ENCODE measurements at places on chromosomes 2 and 18.

DNA sequence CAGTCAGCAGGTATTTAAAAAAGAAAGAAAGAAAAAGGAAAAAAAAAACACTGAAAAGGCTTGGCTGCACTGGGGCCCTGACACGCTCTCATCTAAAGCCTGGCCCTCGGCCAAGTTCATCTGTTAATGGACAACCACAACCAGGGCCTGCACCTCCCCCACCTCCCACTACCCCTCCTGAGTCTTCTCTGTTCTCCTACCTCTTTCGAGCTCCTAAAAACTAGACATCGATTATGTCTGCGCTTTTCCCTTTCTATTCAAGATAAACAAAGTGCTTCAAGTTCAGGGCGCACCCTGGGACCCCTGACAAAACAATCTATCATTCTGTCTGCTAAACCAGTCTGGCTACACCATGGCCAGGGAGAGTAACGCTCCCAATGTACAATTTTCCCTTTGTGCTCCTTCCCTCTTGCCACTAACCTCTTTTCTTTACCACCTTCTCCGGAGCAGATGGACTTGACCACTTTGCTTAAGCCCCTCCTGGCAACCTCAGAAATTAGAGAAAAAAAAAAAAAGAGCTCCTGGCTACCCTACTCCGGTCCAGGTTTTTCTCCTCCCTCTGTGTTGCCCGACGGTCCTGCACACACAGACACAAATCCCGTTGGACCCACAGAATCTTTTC, 22.7 kb downstream of the BCL11A start:
- no peak for DNase-seq

DNA sequence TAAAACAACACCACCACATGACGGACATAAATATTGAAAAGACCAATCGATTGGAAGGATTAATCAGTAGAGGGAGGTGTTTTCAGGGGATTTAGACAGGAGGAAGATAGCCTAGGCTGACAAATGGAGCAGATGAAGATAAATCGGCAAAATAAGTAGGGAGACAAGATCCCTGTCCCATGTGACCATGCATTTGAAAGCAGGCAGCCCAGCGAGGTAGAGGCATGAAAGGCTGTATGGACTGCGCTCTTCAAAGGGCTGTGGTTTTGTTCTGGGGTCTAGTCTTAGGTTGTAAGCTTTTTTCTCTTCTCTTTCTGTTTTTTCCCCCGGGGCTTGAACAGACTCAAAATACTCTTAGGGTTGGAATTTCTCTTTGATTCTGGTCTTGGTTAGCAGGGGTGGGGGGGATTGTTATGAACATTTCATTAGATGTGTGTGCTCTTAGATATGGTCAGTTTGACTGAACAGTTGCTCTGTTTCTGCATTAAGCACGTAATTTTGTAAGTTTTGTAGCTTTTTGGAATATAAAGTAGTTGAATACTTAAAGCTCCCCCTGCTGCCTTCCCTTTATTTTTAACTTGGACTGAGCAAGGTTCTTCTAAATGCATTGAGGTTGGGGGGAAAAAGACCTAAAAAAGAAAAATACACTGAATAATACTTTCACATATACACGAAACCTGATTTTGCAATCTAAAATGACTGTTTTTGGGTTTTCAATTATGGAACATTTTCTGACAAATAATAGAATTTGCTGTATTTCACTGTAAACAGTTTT, 32.2 kb downstream of the ZNF532 start:
- no peak for DNase-seq

- DNase-seq: no peak
Measured at GRCh38 chr2:104969564-104969963, 68.3 kb upstream of the MRPS9 start.

DNA sequence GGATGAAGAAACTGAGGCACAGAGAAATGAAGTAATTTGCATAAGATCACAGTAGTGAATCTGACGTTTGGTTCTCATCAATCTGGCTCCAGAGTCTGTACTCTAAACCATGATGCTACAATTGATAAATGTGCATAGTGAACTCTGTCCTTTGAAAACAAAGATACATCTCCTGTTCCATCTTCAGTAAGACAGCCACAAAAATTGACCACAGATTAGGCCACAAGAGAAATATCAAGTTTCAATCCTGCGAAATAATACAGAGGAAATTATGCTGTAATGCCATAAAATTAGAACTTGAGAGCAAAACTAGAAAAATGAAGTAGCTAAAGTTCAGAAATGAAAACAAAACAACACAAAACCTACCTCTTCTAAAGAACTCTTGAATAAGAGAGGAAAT, 28.4 kb downstream of the FAM98A start:
- DNase-seq: no peak

DNA sequence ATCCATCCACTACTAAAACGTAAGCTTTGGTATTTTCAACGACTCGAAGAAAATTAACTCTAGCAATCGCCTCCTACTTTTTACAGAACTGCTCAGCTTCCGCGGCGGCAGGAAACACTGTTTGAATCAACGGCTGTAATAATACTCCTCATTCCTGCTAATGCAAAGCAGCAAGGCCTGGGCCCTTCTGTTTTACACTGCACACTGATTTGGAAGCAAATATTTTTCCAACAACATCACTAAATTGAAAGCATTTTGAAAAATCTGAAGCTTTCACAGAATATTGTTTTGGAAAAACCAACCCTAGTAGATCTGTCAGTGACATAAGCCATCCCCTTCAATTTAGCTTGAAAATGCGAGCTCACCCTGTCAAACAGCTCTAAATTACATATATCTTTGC, 261.2 kb downstream of the TXNL1 start:
- no peak for DNase-seq

DNA sequence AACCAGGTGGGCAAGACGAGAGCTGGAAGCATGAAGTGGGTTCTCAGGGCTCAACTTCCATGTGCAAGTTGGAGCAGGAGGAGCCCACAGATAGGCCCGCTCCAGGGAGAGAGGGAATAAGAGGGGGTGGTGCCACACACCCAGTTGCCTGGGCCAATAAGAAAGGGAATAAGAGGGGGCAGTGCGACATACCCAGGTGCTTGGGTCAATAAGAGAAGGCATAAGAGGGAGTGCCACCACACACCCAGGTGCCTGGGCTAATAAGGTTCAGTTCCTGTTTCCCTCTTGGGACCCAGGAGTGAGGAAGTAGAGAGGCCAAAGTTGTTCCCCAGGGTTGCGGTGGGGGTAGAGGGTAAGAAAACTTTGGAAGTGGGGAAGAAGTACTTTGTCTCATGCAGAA, 127.5 kb downstream of the LAMA3 start:
- DNase-seq: no peak

GRCh38 chr18:78892177-78892576, 87.4 kb upstream of the SALL3 start:
- DNase-seq: no peak

GRCh38 chr2:6421138-6421730, 444.5 kb downstream of the CMPK2 start:
- no peak for DNase-seq

- no peak for DNase-seq
Measured at GRCh38 chr2:240846873-240847595, 21.6 kb upstream of the AGXT start.

DNA sequence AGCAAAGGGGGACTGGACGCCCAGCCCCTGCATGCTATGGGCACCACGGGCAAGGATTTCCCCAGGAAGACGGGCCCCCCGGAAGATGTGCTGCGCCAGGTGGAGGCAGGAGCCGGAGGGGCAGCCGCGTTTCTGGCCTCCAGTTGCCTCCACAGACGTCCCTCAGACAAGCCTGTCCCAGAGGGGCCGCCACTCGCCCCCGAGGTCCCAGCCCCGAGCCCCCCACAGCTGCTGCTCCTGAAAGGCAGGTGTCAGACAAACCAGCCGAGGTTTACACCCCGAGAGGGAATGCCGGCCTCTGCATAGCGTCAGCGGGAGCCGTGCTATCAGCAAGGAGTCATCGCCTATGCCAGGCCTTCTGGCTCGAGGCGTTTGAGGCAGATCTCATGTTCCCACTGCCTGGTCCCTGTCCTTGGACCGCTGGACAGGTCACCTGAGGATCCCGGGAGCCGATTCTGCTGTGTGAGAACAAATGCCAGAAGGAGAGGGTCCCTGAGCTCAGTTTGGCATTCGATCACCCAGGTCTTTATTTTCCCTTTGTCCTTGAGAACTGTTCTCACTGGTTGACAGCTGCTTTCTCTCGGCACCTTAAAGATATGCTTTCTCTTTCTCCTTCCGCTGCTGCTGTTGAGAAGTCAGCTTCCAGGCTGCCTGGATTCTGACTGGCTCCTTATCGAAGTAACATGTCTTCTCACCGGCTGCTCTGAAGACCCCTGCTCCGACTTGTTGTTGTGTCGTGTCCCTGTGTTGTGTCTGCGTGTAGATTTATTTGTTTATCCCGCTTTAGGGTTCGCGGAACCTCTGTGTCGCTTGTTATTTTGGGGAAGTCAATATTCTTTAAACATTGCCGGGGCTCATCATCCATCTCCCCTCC, 20.6 kb downstream of the CROCC2 start:
- DNase-seq: no peak

- DNase-seq: no peak
Measured at GRCh38 chr2:126886211-126886915, 12.3 kb upstream of the TEX51 start.

DNA sequence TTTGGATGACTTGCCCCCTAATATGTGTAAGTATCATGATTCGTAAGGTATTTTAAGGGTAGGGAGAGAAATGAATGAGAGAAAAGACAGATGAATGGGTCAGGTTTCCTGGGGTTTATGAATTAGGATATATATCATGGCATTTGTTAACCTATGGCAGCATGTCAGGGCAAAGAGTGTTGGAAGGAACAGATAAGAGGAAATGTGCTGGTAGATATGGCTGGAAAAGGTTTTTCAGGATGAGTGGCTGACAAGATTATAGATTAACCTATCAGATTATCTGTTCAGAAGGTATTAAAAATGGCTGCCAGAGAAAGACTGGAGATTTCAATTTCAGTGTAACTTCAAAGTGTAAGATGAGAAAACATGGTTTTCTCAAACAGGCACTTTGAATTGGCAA, 67.8 kb downstream of the SRBD1 start:
- DNase-seq: no peak

- DNase-seq: no peak
Measured at GRCh38 chr2:208984376-208985090, 439.3 kb upstream of the MAP2 start.

GRCh38 chr18:57231864-57232263, 85.0 kb downstream of the BOD1L2 start:
- DNase-seq: no peak

DNA sequence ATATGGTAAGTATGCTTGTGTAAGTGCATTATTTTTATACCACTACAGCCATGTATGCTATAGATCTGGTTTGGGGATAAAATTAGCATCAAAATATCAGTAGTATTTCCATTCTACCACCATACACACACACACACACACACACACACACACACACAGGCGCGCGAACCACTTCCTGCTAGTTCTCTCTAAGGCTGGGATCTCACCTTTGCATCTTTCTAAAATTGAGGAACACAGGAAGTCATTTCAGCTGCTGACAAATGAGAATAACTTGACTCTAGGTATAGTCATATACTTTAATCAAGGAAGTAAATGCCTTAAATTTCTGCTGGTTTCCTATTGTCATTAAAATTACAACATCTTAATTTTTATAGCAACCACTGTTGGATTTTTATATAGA, 72.5 kb downstream of the RBM43 start:
- DNase-seq: no peak

GRCh38 chr18:6161549-6161948, 253.2 kb downstream of the L3MBTL4 start:
- DNase-seq: no peak

DNA sequence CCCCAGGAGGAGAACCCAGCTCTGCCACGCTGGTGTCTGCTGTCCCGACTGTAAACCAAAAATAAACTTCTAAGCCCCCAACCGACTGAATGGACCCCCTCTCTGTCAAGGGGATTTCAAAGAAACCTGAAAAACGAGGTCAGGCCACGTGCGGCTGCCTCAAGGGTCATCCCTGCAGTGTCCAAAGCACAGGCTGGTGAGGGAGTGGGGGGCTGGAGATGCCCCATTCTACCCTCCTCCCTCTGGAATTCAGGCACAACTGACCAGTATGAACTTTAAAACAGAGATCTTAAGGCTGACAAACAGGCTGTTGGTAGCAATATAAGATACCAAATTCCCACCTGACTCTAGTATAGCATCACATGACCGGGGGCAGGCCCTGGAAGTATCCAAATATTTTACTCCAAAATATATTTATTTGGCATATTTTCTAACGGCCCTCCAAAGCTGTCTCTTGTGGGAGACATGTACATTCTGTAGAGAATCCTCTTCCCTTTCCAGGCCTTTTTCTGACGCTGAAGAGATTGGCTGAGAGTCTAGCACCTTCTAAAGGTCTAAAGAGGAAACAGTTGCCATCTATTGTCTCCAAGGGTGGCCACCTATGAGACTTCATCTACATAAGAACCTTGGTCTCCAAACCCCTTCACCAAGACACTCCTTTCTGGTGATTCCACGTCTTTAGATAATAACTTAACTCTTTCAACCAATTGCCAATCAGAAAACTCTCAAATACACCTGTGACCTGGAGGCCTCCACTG, 40.4 kb upstream of the CTDP1 start:
- DNase-seq: no peak

DNA sequence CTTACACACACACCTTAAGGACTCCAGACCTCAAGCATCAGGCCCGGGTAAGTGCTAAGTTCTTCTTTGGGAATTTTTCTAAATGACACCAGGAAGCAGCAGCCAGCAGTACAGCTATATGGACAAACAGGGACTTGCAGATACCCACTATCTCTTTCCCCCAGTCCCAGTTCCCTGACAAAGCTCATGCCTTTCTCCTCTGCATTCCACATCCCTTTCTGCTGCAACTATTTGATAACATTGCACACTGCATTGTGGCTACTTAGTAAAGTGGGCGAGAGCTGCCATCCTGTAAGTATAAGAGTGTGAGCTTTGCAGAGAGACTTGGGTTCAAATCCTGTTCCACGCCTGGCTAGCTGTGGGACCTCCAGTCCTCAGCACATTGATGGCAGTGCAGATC, 14.0 kb upstream of the CD226 start:
- no peak for DNase-seq

DNA sequence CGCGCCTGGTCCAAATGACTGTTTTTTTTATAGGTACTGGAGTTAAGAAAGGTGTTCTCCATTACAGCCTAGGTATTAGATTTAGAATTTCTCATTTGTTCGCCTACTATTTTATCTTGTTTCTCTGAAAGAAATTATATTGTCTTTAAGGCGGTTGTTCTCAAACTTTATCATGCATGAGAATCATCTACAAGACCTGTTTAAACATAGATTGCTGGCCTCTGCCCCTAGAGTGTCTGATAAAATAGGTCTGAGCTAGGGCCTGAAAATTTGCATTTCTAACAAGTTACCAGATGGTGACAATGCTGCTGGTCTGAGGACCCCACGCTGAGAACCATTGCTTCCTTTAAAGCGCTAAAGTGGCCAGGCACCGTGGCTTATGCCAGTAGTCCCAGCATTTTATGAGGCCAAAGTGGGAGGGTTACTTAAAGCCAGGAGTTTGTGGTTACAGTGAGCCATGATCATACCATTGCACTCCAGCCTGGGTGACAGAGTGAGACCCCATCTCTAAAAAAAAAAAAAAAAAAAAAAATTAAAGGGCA, 34.0 kb upstream of the RNF138 start:
- DNase-seq: no peak

GRCh38 chr2:85368921-85369320, 14.4 kb downstream of the ELMOD3 start:
- DNase-seq: no peak
